ENCODE measurements at places on chromosomes 5 and 9. TPM values are rescaled to one million over a fixed set of nuclear protein-coding genes. Genes with fewer than 3 reads are reported as not detected.

Gene RNF208
- polyA plus RNA-seq: 1.2 TPM

Gene SUSD3
- 32.9 TPM for polyA plus RNA-seq

Gene UGCG
- polyA plus RNA-seq: 16.6 TPM

Gene GPR151
- not detected for polyA plus RNA-seq

Gene NRG2
- polyA plus RNA-seq: 3.1 TPM

Gene FOXD4L4
- polyA plus RNA-seq: not detected

Gene WNT8A
- polyA plus RNA-seq: not detected

Gene RACK1
- 1,365 TPM for polyA plus RNA-seq

Gene C5orf58
- 0.13 TPM for polyA plus RNA-seq

Gene ERCC8
- polyA plus RNA-seq: 15.2 TPM

Gene ARAP3
- polyA plus RNA-seq: not detected

Gene CMYA5
- polyA plus RNA-seq: 0.04 TPM

Gene TNFSF15
- polyA plus RNA-seq: not detected

Gene RASEF
- polyA plus RNA-seq: not detected

Gene SPATA31C1
- not detected for polyA plus RNA-seq

Gene DCP2
- polyA plus RNA-seq: 47.9 TPM

Gene AGXT2
- not detected for polyA plus RNA-seq

Gene RBM18
- 43.8 TPM for polyA plus RNA-seq

Gene DMRT3
- not detected for polyA plus RNA-seq

Gene RIC1
- polyA plus RNA-seq: 18.9 TPM

Gene APBB3
- 15.0 TPM for polyA plus RNA-seq

Gene HAVCR2
- polyA plus RNA-seq: 4.3 TPM

Gene ZNF622
- polyA plus RNA-seq: 56.4 TPM

Gene HMGCS1
- polyA plus RNA-seq: 24.0 TPM

Gene SHISAL2B
- polyA plus RNA-seq: not detected

Gene PCDHB3
- polyA plus RNA-seq: not detected

Gene ACTL7A
- polyA plus RNA-seq: not detected

Gene PCDHA2
- polyA plus RNA-seq: not detected

Gene QRFP
- not detected for polyA plus RNA-seq

Gene SLC27A6
- polyA plus RNA-seq: not detected

Gene MARVELD2
- polyA plus RNA-seq: 3.3 TPM

Gene BAAT
- not detected for polyA plus RNA-seq

Gene SV2C
- polyA plus RNA-seq: 1.0 TPM

Gene LCN12
- polyA plus RNA-seq: not detected

Gene STK32A
- not detected for polyA plus RNA-seq

Gene IRX2
- polyA plus RNA-seq: not detected

Gene ZNF608
- polyA plus RNA-seq: 0.37 TPM

Gene SPIN1
- polyA plus RNA-seq: 18.2 TPM

Gene NOL8
- 54.6 TPM for polyA plus RNA-seq

Gene JADE2
- 13.7 TPM for polyA plus RNA-seq

Gene ENG
- polyA plus RNA-seq: 4.2 TPM

Gene GCNT1
- polyA plus RNA-seq: 7.3 TPM

Gene LRRC19
- 0.11 TPM for polyA plus RNA-seq

Gene CLPTM1L
- polyA plus RNA-seq: 40.6 TPM

Gene ADGRD2
- polyA plus RNA-seq: not detected

Gene DEPDC1B
- polyA plus RNA-seq: 63.3 TPM

Gene OCLN
- polyA plus RNA-seq: 17.3 TPM

Gene NXNL2
- not detected for polyA plus RNA-seq

Gene ACTL7B
- not detected for polyA plus RNA-seq

Gene CD72
- polyA plus RNA-seq: 3.0 TPM

Gene CCDC192
- polyA plus RNA-seq: 0.50 TPM
